Activated T-helper 1 cell treated with anti-CD3 and anti-CD28 coated beads, Interleukin-2, amount 50 U/mL, for 16 hours (primary cell): ENCODE measurements at places on chromosomes 3 and 15.

- no peak for DNase-seq
Measured at GRCh38 chr3:69016102-69016501, 2.6 kb upstream of the EOGT start.

DNA sequence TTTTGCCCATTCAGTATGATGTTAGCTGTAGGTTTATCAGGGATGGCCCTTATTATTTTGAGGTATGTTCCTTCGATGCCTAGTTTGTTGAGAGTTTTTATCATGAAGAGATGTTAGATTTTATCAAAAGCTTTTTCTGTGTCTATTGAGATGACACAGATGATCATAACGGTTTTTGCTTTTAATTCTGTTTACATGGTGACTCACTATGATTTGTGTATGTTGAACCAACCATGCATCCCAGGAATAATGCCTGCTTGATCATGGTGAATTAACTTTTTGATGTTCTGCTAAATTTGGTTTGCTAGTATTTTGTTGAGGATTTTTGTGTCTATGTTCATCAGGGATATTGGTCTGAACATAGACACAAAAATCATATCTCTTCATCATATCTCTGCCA, 8.3 kb downstream of the GPR156 start:
- DNase-seq = no peak

GRCh38 chr3:12430086-12430485, 54.2 kb upstream of the TSEN2 start:
- DNase-seq = no peak

- no peak for DNase-seq
Measured at GRCh38 chr15:32717426-32718226, at the start of gene GREM1. Gene GREM1 (plus strand): TSS chr15:32718004. CDS start chr15:32730691, 12,687 bp downstream.

GRCh38 chr3:39485547-39485946, 18.1 kb downstream of the MOBP start:
- DNase-seq = no peak

GRCh38 chr3:186520431-186520830, 23.7 kb downstream of the CRYGS start:
- no peak for DNase-seq

DNA sequence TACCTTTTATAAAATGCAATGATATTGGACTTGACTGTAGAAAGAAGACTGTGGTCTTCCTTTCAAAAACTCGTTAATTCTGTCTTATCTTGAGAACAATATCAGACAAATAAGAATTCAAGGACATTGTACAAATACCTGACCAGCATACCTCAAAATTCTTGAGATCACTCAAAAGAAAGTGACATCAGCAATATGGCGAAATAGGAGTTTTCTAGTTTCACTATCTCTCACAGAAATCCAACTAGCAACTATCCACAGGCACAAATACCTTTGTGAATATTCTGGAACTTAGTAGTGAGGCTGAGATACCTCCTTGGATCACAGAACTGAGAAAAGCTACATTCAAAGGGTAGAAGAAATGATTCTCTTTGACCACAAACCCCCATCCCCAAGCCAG, 419.7 kb downstream of the ZNF385D start:
- DNase-seq = no peak

DNA sequence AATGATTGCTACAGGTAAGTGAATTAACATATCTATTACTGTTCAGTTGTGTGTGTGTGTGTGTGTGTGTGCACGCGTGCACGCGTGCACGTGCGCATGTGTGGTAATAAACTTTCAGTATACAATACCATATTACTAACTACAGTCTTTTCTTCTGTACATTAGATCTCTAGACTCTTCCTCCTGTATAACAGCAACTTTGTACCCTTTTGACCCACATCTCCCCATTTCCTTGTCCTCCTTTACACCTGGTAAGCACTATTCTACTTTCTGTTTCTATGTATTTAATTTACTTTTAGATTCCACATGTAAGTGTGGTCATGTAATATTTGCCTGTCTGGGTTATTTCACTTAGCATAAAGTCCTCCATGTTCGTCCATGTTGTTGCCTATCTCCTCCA, 29.1 kb upstream of the GOLIM4 start:
- DNase-seq = no peak

- DNase-seq = no peak
Measured at GRCh38 chr3:110413807-110414748, 657.5 kb upstream of the NECTIN3 start.

DNA sequence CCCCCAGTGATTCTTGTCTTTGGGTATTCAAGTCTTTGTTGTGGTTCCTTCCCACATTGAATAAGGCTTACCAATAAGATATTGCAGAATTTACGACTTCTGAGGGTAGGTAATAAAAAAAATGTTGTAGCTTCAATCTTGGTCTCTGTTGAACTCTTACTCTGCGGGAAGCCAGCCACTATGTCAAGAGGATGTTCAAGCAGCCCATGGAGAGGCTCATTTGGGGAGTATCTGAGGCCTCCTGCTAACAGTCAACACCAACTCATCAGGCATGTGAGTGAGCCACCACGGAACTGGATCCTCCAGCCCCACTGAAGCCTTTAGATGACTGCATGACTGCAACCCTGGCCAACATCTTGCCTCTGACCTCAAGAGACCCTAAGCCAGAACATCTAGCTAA, 3.2 kb upstream of the TBC1D23 start:
- DNase-seq = no peak

DNA sequence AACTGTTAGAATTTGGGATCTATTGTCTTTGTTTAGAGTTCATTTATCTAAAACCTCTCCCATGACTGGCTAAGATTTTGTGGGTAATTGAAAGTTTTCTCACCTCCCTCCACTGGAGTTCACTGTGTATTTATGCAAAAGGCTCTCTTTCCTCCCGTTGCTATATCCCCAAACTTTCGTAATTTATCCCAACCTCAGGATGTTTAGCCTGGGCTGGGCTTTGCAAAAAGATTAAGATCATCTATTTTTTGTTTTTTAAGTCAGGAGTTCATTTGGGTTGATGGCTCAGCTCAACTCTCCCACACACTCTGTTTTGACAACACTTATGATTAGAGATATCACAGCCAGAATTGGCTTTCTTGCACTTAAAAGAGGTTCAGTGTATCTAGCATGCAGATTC, 27.0 kb downstream of the SUCNR1 start:
- DNase-seq = no peak

DNA sequence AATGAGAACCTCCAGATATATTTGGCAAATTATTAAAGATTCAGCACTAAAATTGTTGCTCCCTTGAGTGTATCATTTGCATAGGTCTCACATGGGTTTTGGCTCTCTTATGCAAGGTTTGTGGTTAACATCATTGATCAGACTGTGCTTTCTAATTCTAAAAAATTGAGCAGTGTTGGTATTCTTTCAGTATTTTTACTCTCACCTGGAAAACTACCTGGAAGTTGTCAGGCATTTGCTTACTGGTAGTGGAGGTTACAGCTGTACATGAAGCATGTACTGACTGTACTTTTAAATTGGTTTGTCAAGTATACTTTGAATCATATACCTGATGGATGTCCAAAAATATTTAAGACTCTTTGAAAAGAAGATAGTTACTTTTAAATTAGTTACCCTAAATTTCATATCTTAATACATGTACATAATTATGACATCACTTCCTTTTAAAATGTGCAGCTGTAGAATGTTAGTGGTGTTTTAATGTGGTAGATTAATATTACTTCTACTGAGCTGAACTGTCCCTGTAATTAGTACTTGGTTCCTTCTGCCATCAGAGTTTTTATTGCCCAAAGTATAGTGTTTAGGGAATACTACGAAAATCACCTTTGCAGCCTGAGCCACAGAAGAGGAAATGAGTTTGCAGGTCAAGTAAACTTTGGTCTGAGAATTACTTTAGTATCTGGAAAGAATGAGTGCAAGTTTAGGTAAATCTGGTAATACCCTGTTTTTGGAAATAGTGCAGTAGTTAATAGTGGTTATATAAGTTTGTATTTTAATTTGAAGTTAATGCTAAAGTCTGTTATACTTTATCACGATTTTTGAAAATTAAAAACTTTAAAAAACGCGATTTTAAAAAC, 2.8 kb downstream of the CHD2 start:
- DNase-seq = no peak

- DNase-seq = no peak
Measured at GRCh38 chr15:87764461-87765240, 491.9 kb downstream of the NTRK3 start.

DNA sequence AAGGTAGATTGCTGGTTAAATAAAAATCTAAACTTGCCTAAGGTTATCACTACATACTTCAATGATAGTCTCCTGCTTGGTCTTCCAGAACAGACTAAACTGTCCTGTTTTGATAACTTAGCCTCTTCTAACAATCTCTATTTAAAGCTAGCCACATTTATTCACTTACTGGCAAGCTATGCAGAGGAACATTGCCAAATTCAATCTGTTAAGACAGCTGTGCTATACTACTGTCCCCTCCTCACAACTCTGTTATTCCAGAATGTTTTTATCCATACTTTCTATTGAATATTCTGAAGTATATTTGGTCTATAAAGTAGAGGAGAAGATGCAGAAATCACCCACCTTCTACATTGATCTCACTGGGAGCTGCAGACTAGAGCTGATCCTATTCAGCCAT, 594.0 kb upstream of the CCDC54 start:
- no peak for DNase-seq

- no peak for DNase-seq
Measured at GRCh38 chr15:47961401-47962090, 159.2 kb upstream of the SLC24A5 start.

- DNase-seq = no peak
Measured at GRCh38 chr3:59115364-59116232, 65.8 kb upstream of the CFAP20DC start.

GRCh38 chr3:54983266-54984099, 55.6 kb upstream of the LRTM1 start:
- no peak for DNase-seq

- DNase-seq = no peak
Measured at GRCh38 chr3:54122324-54123002, at the start of gene CACNA2D3. Gene CACNA2D3 (plus strand): TSS chr3:54122552.

DNA sequence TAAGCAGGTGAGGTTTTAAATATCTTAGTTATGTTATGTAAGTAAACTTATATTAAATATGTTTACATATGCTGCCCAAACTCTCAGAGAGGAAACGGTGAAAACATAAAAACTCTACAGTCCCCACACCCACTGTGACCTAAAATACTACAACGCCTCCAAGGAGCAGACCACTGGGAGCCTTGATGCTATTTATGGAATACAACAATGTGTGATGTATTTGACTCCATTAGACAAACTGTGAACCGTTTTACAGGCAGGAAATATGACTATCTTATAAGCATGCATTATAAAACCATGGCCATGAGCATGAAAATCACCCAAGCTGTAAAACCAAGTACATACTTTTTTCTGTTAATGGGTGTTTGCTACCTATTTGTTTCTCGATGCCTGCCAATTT, 379.5 kb upstream of the TBL1XR1 start:
- DNase-seq = no peak

GRCh38 chr3:139218046-139218445, 125.8 kb upstream of the MRPS22 start:
- no peak for DNase-seq
